AG09309 (cell line): ENCODE measurements at places on chromosomes 3 and 15.
A peak's percentile ranks its signal among the peaks of the same experiment; 100 is the strongest.

DNA sequence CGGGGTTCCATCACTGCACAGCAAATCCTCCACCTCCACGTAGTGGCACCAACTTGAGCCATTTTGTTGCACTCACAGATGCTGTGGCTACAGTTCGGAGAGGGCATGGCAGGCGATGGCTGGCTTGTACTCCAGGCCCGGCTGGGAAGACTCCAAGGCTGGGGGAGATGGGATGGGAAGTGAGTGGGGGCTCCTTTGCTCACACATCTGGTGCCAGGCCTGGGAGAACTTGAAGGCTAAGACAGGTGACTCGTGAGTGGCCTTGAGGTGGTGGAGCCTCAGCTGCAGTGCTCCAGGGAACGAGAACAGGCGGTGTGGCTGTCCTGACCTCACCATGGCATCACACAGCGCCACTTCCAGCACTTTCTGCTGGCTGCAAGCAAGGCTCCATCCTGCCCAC is 87.9 kb downstream of the PLXNA1 start:
- no peak for DNase-seq

- peak; percentile 14 for DNase-seq
Measured at GRCh38 chr3:25007974-25008658, 419.9 kb upstream of the RARB start.

DNA sequence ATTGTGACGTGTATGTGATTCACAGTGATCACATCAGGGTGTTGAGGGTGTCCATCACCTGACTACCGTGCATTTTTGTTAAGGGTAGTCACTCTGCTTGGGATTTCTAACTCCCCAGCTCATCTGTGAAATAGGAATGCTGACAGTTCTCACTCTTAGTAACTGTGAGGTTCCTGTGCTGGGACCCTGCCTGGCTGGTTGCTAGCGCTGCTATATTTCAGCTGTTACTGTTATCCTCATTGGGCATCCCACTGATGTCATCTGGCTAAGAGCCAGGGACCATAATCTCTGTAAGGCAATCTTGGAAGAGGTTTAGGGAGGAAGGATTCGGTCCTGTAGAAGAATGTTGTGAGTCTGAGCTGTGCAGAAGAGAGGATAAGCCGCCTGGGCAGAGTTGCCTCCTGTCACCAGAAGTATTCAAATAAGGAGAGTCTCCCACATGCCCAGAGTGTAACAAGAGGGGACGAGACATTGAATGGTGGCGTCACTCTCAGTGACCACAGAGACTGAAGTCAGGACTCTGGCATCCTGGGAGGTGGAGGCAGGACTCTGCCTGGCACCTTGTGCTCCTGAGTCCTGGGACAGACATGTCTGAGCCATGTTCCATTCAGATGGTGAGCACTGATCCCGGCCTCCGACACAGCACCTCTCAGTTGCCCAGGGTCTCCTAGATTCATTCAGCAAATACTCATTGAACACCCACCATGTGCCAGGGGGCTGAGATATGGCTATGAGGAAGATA is 52.2 kb downstream of the FBLN2 start:
- DNase-seq: peak; percentile 28

DNA sequence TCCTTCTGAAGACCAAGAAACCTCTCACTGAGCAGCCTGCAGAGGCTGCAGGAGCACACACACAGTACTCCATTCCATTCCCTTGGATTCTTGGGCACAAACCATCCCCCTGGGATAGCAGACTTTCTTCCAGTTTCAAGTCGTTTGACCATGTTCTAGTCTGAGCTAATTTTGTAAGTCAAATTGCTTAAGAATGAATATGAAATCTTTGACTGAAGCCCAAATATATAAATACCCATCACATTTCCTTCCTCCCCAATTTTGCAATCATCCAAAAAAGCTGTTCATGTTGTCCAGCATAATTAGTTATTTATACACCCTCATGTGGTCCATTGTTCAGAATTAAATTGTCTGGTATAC is 231.2 kb upstream of the TPRG1 start:
- no peak for DNase-seq

GRCh38 chr3:42631620-42632019 is 21.9 kb upstream of the ZBTB47 start:
- no peak for DNase-seq

- no peak for DNase-seq
Measured at GRCh38 chr3:182183716-182184430, 472.1 kb downstream of the SOX2 start.

DNA sequence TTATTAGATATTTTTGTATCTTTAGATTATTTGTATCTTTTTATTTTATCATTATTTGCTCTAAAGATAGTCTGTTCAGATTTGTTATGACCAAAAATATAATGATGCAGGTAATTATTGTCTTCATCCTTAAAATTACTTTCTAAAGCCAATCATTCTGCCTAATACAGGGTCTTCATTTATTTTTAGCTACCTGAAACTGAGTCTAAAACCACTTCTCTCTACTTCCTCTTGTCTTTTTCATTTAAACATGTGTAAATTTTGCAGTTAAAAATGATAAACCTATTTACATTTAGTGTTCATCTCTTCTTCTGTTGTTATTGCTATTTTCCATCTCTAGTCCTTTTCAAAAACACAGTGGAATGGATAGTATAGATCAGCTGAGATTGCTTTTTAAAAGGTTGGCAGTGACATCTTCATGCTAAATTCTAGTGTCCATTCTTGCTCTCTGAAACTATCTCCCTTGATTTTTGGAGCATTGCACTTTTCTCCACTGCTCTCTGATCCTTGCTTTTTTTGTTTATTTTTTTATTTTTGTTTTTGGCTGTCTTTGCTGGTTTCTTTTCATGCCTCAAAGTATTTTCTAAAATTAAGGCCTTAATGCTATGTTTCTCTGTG is 91.8 kb downstream of the UBE2E2 start:
- DNase-seq: no peak

- peak; percentile 69 for DNase-seq
Measured at GRCh38 chr3:47009225-47010110, 30.0 kb downstream of the NBEAL2 start.

- DNase-seq: no peak
Measured at GRCh38 chr3:167671878-167672427, 18.2 kb upstream of the WDR49 start.

- DNase-seq: no peak
Measured at GRCh38 chr3:39414421-39414907, 7.9 kb downstream of the RPSA start.

DNA sequence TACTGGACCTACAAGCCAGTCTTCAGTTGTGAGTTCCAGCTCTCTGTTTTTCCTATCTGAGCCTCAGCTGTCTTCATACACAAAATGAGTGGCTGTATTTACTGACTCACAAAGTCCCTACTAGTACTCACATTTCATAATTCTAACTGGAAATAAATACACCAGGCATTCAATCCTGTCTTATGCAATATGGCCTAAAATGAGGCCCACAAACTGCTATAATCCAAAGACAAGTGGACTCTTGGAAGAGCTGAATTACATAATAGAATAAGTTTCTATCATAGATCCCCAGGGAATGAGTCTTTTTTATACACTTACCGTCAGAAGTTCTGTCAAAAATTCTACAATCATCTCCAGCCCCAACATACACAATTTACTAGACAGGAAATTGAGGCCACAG is 211.9 kb downstream of the LRRN1 start:
- no peak for DNase-seq

GRCh38 chr3:24264011-24264410 is 230.6 kb downstream of the THRB start:
- no peak for DNase-seq
